ENCODE measurements at places on chromosomes 3 and 15. TPM values are rescaled to one million over a fixed set of nuclear protein-coding genes. Genes with fewer than 3 reads are reported as not detected.

GRCh38 chr15:89421219-89421618 is 75.2 kb downstream of the RHCG start:
- no peak for DNase-seq

DNA sequence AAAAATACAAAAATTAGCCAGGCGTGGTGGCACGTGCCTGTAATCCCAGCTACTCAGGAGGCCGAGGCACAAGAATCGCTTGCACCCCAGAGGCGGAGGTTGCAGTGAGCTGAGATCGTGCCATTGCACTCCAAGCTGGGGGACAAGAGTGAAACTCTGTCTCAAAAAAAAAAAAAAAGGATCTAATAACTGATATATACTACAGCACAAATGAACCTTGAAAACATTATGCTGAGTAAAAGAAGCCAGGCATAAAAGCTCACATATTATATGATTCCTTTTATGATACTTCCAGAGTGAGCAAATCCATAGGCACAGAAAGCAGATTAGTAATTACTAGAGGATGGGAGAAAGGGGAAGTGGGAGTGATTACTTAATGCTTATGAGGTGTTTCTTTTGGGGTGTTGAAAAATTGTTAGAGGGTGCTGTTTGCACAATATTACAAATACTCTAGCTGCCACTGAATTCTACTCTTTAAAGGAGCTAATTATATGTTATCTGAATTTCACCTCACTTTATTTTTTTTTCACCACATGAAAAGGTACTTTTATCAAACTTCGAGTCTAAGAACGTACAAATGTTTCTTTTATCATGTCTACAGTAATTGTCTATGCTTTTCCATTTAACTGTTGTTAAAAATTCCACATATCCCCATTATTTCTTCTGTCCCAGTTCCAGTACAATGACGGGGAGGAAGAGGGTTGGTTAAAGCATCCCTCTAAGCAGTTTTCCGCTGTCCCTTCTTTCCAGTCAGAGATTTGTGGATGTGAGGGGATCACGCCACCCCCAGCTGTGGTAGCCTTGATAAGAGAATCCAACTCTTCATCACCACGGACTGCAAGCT is 77.7 kb upstream of the FAM174B start:
- no peak for DNase-seq

GRCh38 chr3:13584901-13585300 is 36.0 kb downstream of the FBLN2 start:
- DNase-seq, result no peak

GRCh38 chr3:156576651-156577348 is 21.9 kb upstream of the SSR3 start:
- no peak for DNase-seq

DNA sequence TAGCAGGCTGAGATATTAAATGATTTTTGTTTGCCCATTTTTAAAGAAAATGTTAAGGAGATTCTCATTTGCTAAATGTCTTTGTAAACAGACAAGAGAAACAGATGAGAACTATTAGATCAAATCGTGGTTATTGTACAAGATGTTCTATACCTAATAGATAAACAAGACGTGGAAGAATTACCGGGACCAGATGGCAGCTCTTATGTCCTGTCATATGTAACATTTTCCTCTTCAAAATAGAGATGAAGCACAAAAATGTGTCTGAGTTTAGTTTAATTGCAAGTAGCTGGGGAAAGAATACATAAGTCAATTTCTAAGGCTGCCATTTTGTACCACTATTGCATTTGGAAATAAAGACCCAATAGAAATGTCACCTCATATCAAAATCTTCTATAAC is 553.7 kb downstream of the TUSC7 start:
- DNase-seq, result no peak

GRCh38 chr3:157542711-157543500 is 39.7 kb upstream of the VEPH1 start:
- DNase-seq, result peak; percentile 47

- no peak for DNase-seq
These were observed 5.2 kb downstream of the SNX1 start for GRCh38 chr15:64100958-64101357.

DNA sequence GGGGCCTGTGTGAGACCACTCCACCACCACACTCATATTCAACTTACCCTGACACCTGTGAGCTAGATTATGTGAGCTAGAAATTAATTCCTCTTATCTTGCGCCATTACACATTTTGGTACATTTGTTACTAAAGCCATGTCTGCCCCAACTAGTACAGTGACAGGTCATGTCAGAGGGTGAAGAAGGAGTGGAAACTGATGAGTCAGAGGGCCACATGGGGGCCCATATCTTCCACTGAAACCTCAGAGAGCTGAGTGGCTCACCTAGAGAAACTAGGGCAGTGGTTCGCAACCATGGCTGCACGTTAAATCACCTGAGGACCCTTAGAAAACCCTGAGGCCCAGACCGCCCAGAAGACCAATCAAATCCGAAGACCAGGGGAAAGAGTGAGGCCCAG is 15.7 kb upstream of the MEF2A start:
- no peak for DNase-seq

DNA sequence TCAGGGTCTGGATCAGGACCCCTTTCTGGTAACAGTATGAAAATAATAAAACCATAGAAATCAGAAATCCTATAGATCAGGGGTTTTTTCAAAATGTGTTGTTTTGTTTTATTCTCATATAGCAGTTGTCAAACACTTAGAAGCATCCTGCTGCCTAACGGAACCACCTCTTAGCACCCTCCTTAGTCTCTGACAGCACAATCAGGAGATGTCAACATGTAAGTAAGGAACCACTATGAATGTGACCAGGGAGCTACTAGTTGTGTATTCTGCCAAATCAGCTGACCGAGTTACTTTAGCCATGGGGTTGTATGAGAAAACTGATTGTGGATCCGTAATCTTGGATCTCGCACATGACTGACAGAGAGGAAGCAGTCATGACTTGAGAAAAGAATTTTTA is 22.2 kb downstream of the CCDC39 start:
- DNase-seq, result no peak

GRCh38 chr3:41574900-41575299 is 375.6 kb downstream of the CTNNB1 start:
- no peak for DNase-seq

DNA sequence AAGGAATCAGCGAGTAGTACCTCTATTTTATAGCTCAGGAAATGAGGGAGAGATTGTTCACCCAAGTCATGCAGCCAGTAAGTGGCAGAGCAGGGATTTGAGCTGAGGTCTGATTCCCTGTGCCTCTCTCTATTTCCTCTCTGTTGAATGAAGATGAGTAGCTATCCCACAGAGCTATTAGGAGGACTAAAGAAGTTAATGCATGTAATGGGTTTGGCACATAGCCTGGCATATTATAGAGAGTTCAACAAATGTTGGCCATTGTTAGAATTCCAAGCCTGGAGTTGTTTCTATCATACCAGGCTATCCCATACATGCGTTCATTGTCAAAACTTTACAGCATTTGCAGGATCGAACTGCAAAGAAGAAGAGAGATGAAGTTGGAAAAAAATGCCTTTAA is 21.8 kb upstream of the KLHL6 start:
- DNase-seq, result no peak

GRCh38 chr3:159378396-159379194 is 576.7 kb downstream of the MFSD1 start:
- DNase-seq, result peak; percentile 40

DNA sequence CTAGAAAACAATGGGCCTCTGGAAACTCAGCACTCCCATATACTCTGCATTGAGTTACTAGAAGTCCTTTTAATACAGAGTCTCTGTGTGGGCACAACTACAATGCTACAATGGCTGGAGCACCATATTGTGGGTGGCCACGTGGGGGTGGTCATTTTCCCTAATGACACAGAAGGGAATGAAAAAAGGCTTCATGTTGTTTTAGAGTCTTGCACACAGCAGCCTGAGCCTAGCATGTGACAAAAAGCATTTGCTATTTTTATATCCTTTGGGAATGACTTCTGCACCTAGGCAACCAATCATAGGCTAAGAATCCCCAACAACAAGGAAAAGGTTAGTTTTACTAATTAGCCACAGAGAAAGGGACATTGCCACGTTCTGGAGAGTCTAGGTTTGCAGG is 120.6 kb downstream of the PPM1L start:
- DNase-seq, result no peak

DNA sequence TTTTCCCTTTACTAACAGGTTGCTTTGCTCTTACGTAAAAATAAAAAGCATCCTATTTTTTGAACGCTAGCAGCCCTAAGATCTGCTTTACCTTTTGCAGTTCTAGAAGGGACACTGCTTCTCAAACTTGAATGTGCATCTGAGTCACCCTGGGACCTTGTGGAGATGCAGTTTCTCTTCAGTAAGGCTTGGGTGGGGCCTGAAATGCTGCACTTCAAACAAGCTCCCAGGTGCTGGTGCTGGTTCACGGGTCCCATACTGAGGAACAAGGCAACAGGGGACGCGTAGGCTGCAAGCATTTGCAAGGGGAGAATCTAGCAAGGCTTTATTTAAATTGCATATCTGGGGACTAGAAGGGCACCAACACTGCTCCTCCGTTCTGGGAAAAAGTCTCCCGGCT is 30.0 kb downstream of the MB21D2 start:
- DNase-seq, result no peak

GRCh38 chr3:107421170-107421792 is 44.0 kb downstream of the CCDC54 start:
- peak; percentile 63 for DNase-seq

GRCh38 chr3:14203521-14204079 is 25.0 kb downstream of the LSM3 start:
- DNase-seq, result peak; percentile 72

DNA sequence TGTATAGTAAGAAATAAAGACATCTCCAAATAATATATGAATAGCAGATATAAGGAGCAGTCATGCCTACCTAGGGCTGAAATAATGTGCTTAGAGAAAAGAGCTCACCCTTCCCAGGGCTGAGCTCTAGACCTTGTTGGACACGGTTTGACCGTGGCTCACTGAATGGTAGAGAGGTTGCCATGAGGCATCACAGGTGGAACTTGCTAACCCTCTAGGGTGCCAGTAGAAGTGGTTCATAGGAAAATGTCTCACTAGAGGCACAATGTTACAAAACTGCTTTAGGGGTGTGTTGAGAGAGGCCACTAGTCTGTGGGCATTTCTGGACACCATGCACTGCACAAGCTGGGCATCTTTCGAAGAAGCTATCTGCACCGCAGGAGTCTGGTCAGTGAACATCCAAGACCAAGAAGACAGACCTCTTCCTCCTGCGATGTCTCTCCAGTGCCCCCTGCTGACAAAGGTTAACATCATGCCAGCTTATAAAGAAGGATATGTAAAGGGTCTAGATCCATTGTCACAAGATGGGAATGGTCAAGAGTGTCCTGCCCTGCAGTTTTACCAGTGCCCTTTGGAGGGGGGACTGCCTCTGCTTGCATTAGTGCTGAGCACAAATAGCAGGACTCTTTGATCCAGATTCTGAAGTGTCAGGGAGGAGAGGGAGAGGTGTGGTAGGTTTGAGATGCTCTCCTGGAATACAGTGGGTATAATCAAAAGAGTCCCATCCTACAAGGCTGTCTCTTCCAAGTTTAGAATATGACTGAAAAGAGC is 266.8 kb downstream of the ZNF385D start:
- DNase-seq, result peak; percentile 46

- DNase-seq, result no peak
These were observed 147.8 kb upstream of the IL12A start for GRCh38 chr3:159840703-159841299.

DNA sequence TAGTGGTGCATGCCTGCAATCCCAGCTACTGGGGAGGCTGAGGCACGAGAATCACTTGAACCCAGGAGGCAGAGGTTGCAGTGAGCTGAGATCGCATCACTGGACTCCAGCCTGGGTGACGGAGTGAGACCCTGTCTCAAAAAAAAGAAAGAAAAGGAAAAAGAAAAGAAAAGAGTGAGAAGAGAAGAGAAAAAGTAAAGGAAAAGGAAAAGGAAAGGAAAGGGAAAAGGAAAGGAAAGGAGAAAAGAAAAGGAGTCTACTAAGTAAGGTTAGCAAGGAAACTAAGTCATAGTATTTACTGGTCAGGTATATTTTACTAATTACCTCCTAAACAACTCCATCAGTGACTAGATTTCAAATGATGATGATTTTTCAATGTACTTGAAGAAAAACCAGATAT is 198.3 kb downstream of the VPS13C start:
- no peak for DNase-seq

- no peak for DNase-seq
These were observed 603.6 kb upstream of the TGFBR2 start for GRCh38 chr3:30002797-30003196.

GRCh38 chr3:128449111-128449638 is 17.5 kb downstream of the DNAJB8 start:
- DNase-seq, result no peak

DNA sequence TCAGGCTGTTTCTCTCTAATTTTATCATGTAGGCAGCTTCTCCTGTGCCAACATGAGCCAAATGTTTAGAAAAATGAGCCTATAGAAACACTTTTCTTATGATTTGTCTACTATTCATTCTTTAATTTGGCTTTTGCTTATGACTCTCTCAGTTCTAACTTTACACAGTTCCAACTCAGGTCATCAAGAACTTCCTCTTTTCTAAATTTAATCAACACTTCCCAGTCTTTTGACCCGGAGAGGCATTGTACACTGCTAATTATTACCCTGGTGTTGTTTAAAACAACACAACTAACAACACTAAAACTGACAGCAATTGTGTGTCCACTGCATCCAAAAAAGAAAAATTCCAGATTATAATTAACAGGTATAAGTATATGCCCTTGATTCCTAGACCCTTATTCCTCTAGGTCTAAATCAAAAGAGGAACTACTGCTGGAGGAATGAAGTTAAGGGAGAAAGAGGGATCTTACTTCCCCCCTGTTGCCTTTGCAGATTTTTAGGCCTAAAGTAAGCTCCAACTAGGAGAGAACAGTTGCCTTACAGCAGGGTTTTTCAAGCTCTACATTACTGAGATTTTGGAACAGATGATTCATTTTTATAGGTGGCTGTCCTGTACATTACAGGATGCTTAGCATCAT is 332.2 kb upstream of the GOLIM4 start:
- DNase-seq, result no peak

DNA sequence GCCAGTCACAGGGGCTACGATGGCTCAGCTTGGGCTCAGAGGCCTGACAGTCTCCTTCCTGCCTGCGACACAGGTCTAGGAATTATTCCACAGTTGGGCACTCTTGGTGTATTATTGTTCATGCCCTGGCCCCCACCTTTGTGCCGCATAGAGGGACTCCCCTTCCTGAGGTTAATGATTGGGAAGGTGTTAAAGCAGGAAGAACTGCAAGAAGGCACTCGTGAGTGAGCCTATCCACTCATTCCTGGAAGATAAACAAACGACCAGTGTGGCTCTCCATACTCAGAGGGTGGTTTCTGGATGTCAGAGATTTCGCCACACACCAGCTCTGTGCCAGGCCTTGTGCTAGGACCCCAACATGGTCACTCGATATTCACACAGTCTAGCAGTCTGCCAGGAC is 12.3 kb downstream of the LIPC start:
- no peak for DNase-seq

Gene TRIM71
- 10.4 TPM for polyA plus RNA-seq

Gene NAA50
- 161 TPM for polyA plus RNA-seq

Gene CLDN16
- polyA plus RNA-seq, result 35.6 TPM

Gene IL1RAP
- polyA plus RNA-seq, result 17.4 TPM

Gene IGSF11
- polyA plus RNA-seq, result 5.8 TPM

Gene UBL7
- 64.0 TPM for polyA plus RNA-seq

Gene CPNE9
- polyA plus RNA-seq, result not detected

Gene KLHL40
- not detected for polyA plus RNA-seq

Gene GUCA1C
- 0.52 TPM for polyA plus RNA-seq

All from left kidney (tissue), 8 donors.